ENCODE measurements at places on chromosomes 7 and 10. TPM values are rescaled to one million over a fixed set of nuclear protein-coding genes. Genes with fewer than 3 reads are reported as not detected.

- no peak for DNase-seq
These were observed 35.8 kb downstream of the GBF1 start for GRCh38 chr10:102281102-102281487.

The ABCC2 gene
- total RNA-seq: 0.32 TPM

The HOXA4 gene
- 12.5 TPM for total RNA-seq

GRCh38 chr7:43655584-43655983, 72.7 kb downstream of the STK17A start:
- no peak for DNase-seq

- DNase-seq: no peak
These were observed 55.1 kb downstream of the FAM53B start for GRCh38 chr10:124688889-124689670.

DNA sequence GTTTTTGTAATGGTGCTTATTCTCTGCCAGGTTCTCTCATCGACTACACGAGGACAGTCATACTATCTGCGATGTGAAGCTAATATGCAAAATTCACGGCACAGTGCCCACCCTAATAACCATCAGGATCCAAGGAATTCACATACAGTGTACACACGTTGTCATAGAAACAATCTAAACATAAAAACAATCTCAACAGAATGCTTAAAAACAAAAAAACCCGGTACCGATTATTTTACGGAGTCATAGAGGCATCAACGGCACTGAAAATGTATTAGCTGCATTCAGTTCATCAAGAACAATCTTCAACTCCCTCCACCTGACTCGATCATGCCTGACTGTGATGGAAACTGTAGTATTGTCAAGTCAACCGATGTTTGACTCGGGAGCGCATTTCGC, 628 bp downstream of the MRPS33 start:
- DNase-seq: no peak

DNA sequence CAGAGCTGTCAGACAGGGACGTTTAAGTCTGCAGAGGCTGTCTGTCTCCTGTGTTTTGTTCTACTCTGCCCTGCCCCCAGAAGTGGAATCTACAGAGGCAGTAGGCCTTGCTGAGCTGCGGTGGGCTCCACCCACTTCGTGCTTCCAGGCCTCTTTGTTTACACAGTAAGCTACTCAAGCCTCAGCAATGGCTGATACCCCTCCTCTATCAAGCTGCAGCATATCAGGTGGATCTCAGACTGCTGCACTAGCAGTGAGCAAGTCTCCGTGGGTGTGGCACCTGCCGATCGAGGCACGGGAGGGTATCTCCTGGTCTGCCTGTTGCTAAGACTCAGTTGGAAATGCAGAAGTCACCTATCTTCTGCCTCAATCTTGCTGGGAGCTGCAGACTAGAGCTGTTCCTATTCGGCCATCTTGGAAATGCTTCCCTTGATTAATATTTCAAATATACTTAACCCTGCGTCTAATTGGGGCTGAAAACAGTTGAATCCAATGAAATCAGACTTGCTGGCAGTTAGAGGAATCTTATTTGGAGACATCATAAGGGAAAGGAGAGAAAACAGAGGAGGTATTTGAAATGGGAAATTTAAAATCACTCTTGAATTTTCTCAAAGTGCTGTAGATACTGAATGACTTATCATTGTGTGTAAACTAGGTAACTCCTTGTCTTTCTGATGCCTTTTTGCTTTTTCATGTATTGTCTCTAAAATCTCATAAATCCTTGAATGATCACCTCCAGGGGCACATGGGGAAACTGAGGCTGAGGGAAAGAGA, 13.8 kb upstream of the CYP3A5 start:
- DNase-seq: no peak

The CCL24 gene
- 0.99 TPM for total RNA-seq

DNA sequence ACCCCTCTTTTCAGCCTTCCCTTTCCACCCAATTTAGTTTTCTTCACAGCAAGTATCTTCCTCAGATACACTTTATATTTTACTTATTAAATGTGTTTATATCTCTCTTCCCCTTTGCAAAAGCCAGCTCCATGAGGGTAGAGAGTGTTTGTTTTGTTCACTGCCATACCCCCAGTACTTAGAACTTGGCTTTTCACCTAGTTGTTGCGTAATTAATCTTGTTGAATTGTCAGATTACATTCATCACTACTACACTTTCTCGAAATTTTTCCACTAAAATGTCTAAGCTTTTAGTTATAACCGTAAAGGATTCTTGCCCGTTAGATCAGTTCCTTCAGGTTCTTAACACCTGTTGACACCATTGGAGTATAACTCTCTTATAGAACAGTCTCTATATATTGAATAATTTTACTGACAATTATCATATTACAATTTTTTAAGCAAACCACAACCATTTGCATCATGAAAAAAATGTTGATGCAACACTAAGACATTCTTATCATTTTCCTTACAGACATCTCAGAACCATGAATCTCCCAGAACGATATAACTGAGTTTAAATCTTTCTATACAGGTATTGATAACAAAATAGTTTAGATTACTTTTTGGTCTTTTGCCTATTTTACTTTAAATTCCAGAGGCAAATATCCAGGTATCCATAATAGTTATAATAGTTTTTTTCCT, 29.9 kb downstream of the VWDE start:
- DNase-seq: no peak

DNA sequence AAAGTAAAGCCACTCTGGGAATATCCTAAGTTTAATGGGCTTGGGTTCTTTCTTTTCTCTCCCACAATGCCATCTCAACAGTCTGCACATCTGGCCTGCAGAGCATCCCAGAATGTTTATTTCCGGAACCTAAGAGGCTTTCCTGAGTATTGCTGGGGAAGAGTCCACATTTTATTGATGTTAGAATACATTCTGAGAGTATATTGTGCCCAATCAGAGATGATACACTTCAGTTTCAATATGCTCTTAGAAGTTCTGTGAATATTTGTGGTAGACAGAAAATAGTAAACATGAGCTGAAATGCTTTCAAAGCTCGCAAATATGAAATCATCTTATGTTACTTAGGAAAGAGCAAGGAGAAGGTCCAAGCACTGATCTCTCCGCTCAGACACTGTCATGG, 200.6 kb downstream of the TWIST1 start:
- DNase-seq: no peak

DNA sequence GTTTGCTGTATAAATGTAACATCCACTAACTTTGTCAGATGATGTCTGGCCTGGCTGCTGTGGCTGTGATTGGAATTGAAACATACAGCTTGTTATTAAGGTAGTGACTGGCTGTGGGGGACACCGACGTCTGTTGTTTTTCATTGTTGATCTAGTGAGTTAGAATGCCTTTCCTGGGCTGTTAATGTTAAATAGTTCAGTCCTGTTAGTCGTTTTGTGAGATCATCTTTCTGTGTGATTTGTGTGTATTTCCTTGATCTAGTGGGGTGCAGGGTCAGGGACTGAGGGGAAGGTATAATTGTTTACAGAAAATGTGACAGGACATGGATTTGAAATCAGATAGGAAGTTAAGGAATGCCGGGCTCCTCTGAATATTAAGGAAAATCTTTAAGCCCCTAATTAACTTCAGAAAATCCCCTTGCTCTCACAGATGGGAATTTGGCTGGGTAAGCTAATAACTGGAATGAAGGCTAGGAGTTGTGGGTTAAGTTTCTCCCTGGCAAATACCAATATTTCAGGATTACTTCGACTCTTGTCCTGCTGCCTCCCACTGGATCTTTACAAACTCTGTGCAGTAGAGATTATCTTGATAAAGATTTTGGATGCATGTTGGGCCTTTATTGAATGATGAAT, 163.1 kb downstream of the AUTS2 start:
- no peak for DNase-seq

The FAM25A gene
- total RNA-seq: not detected

DNA sequence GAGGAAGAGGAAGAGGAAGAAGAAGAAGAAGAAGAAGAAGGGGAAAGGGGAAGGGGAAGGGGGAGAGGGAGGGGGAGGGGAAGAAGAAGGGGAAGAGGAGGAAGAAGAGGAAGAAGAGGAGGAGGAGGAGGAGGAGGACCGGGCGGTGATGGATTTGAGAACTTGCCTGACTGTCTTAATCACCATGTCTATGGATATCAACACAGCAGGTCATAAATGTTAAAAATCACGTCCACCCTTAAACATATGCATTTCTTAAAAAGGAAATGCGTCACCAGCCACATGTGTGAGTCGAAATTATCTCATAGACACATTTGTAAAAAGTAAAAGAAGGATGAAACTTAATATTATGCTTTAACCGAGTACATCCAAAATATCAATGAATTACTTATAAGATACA, 42.1 kb upstream of the INSIG1 start:
- no peak for DNase-seq

The SBDS gene
- 287 TPM for total RNA-seq

DNA sequence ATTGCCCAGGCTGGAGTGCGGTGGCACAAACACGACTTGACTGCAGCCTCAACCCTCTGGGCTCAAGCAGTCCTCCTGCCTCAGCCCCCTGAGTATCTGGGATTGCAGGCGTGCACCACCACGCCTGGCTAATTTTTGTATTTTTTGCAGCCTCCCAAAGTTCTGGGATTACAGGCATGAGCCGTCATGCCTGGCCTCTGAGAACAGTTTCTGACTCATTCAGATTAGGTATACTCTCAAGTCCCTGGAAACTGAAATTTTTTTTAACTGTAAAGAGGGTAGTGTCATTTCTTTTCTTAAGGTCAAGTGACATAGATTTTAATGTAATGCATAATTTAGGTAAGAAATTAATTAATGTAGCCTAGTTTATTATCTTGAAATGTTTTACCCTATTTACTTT, 104.7 kb downstream of the SEPTIN7 start:
- no peak for DNase-seq

The CREB5 gene
- 6.6 TPM for total RNA-seq

The RBP3 gene
- total RNA-seq: under 0.01 TPM

- no peak for DNase-seq
These were observed 63.6 kb upstream of the IFRD1 start for GRCh38 chr7:112386619-112387018.

All from esophagus muscularis mucosa (tissue), 4 donors.